ENCODE measurements at places on chromosomes 2 and 18.

- H3K4me1 ChIP-seq, result peaks cover 12% of the 10 kb centered on the region
- peaks cover 1% of the 10 kb centered on the region for H3K27me3 ChIP-seq
- no peak overlapping the region for H3K4me3 ChIP-seq
- peak overlapping the region; percentile 40 for H3K27ac ChIP-seq
- no peaks in the 10 kb centered on the region for H3K36me3 ChIP-seq
- no peak for DNase-seq
Observed at GRCh38 chr2:17763641-17764333, 9.8 kb downstream of the GEN1 start.

DNA sequence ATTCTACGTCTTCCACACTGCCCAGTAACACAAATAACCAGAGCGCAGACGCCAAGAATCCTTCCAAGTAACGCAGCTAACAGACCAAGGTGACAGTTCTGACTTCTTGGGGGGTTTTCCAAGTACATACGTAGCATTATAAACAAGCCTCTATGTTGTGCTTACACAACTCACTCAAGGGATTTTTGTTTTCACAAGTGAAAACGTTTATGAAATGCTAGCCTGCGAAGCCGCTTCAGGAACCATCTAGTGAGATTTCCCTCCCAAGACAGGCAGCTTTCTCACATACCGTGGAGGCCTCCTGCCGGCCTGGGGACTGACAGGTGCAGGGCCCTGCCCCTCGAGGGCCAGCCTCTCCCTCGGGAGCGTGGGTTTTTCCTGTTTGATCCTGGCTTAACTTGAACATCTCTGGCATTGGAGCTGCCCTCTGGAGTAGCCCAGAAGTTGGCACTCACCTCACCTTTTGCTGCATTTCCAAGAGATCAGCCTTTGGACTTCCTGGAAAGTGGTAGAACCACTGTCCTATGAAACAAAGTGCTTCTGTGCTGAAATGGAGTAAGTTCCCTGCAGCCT lies 151.1 kb downstream of the MBP start:
- no peak overlapping the region for H3K4me3 ChIP-seq
- H3K27me3 ChIP-seq, result peaks cover 11% of the 10 kb centered on the region
- peaks cover 51% of the 10 kb centered on the region for H3K4me1 ChIP-seq
- peaks cover 4% of the 10 kb centered on the region for H3K36me3 ChIP-seq
- DNase-seq, result no peak

- H3K27me3 ChIP-seq, result no peaks in the 10 kb centered on the region
- H3K4me3 ChIP-seq, result no peak overlapping the region
- no peak for DNase-seq
- no peaks in the 10 kb centered on the region for H3K36me3 ChIP-seq
Observed at GRCh38 chr18:30652387-30652786, 390.2 kb downstream of the DSC3 start.

DNA sequence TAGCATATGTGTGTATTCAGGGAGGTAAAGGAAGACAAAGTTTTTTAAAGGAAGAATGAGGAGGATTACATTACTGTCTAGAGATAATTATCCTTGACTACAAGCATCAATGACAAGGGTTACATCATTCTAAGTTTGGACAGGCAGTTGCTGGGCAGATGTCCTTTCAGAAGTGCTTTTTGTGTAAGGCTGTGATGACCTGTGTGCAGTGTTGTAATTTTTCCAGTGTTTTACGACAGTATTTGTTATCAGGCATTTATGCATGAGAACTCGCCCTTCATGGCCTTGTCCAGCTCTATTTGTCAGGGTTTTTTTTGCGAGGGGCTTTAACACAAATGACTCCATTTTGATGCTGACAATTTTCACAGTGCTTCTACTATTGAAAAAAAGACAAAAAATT lies 658.3 kb upstream of the NXPH2 start:
- DNase-seq, result no peak
- no peak overlapping the region for H3K4me3 ChIP-seq
- no peaks in the 10 kb centered on the region for H3K36me3 ChIP-seq

- H3K36me3 ChIP-seq, result no peaks in the 10 kb centered on the region
- peaks cover 38% of the 10 kb centered on the region for H3K4me1 ChIP-seq
Observed at GRCh38 chr2:101152272-101153076, 1.3 kb upstream of the TBC1D8 start.

DNA sequence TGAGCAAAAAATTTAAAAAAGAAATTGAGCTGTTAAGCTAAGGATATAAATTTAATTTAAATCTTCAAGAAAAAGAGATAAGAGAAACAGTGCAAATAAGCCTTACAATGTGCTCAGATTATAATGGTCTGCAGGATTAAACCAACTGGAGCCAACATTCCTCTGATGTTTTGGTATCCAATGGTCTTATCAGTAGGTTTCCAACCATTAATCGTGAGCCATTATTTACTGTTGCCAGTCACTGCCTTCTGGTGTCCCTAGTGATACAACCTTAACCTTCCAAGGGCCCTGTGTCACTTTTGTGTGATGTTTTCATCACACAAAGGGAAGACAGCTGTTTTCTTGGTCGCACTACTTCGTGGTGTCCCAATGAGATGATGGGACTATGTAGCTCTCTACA lies 134.5 kb upstream of the CTAGE1 start:
- DNase-seq, result no peak
- no peak overlapping the region for H3K27ac ChIP-seq
- peaks cover 6% of the 10 kb centered on the region for H3K4me1 ChIP-seq
- H3K4me3 ChIP-seq, result no peak overlapping the region
- H3K36me3 ChIP-seq, result no peaks in the 10 kb centered on the region
- H3K27me3 ChIP-seq, result peaks cover under 1% of the 10 kb centered on the region

DNA sequence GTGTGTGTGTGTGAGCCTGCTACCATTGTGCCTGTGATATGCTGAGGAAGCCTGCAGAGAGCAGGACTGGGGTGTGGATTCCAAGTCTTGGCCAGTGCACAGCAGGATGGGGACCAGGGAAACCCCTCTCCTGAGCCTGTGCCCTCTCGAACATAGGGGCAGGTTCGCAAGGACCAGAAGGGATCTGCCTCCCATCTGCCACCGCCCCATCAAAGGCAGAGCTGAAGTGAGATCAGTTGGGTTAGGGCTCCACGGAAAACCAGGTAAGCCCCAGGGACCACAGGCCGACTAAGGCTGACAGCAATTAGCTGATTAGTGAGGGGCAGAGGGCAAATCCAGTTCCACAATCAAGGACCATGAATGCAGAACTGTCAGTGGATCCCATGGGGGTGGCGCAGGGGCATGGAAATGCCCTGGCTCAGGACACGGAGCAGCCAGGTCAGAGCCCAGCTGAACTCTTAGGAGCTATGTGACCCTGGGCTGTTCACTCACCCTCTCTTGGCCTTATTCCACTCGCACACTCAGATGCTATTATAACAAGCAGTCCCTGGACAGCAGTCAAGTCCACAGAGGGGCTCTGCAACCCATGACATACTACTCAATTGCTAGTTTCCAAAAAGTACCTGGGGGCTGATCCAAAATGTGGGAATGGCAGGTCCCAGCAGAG lies 84.2 kb upstream of the ID2 start:
- peaks cover 7% of the 10 kb centered on the region for H3K4me1 ChIP-seq
- DNase-seq, result no peak
- no peak overlapping the region for H3K27ac ChIP-seq
- H3K4me3 ChIP-seq, result no peak overlapping the region
- no peaks in the 10 kb centered on the region for H3K36me3 ChIP-seq
- peaks cover 7% of the 10 kb centered on the region for H3K27me3 ChIP-seq

GRCh38 chr18:10949655-10950054 lies 199.7 kb downstream of the PIEZO2 start:
- H3K27ac ChIP-seq, result no peak overlapping the region
- peaks cover 36% of the 10 kb centered on the region for H3K4me1 ChIP-seq
- no peak overlapping the region for H3K4me3 ChIP-seq
- H3K27me3 ChIP-seq, result peaks cover 7% of the 10 kb centered on the region
- DNase-seq, result no peak

GRCh38 chr18:11046140-11046539 lies 103.2 kb downstream of the PIEZO2 start:
- DNase-seq, result no peak
- peak overlapping the region; percentile 77 for H3K4me3 ChIP-seq
- peaks cover 5% of the 10 kb centered on the region for H3K27me3 ChIP-seq
- H3K4me1 ChIP-seq, result peaks cover 37% of the 10 kb centered on the region
- peaks cover 4% of the 10 kb centered on the region for H3K36me3 ChIP-seq
- peak overlapping the region; percentile 99 for H3K27ac ChIP-seq

- H3K27me3 ChIP-seq, result no peaks in the 10 kb centered on the region
- H3K4me1 ChIP-seq, result peaks cover 3% of the 10 kb centered on the region
- no peak overlapping the region for H3K27ac ChIP-seq
- no peak for DNase-seq
- no peak overlapping the region for H3K4me3 ChIP-seq
Observed at GRCh38 chr2:36147670-36148390, 207.7 kb upstream of the CRIM1 start.

DNA sequence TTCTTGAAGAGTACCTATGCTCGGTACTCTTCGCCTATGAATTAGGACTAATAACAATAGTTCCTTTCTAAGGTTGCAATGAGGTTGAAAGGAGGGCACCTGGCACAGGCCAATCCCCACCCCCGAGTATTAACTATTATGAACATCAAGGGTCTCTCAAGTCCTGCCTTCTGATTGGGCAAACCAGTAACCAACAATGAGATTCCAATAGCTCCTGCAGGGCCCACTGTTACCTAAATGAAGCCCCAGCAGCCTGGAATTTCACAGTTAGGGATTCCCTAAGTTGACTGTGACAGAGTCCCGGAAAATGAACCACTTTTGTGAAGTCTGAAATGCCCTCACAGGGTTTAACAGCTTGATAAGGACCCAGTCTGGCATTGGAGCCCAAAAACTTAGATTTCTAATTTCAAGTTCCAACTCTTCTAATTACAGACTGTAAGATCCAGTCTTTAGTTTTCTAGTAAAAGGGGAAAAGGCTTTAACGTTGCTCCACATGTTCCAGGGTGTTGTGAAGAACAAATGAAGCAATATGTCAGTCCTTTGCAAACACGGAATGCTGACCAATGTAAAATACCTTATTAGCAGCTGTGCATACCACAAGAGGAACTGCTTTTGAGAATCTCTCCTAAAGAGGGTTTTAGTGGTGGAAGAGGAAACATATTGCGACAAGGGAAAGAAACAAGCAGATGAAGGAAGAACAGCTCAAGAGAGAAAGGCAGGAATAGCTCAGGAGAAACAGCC lies 277.7 kb upstream of the MAP2 start:
- H3K27ac ChIP-seq, result peak overlapping the region; percentile 38
- H3K27me3 ChIP-seq, result no peaks in the 10 kb centered on the region
- H3K4me1 ChIP-seq, result peaks cover 8% of the 10 kb centered on the region
- no peak overlapping the region for H3K4me3 ChIP-seq

DNA sequence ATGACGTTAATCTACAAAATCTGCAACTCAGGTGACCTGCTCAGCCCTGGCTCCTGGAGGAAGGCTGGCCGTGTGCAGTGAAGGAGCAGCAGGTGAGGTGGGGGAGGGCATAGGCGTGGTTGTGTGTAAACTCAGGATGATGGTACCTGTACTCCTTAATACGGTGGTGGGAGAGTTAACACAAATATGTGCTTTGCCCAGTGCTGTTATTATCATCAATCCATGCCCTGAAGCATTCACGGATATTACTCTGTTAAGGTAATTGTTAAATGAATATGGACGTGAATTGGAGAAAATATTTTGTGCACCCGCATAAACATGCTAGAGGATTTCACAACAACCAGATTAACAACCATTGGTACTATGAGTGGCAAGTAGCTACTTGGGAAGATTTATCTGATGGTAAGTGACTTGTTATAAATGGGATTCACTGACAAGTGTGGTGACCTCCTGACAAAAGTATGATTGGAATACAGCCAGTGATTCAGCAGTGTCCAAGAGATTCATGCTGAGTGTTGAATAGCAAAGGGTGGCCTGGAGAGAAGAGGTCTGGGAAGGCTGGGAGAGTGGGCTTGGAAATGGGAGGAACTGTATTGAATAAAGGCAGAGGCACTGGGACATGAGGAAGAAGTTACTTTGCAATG lies 194.1 kb downstream of the TPGS2 start:
- H3K27me3 ChIP-seq, result peaks cover 2% of the 10 kb centered on the region
- no peak for DNase-seq
- H3K4me1 ChIP-seq, result no peaks in the 10 kb centered on the region
- H3K36me3 ChIP-seq, result peaks cover 4% of the 10 kb centered on the region

- peaks cover 7% of the 10 kb centered on the region for H3K36me3 ChIP-seq
- H3K4me1 ChIP-seq, result no peaks in the 10 kb centered on the region
- no peak overlapping the region for H3K4me3 ChIP-seq
- no peak for DNase-seq
- H3K27me3 ChIP-seq, result no peaks in the 10 kb centered on the region
Observed at GRCh38 chr18:51107082-51107481, 77.1 kb downstream of the SMAD4 start.
